MCF 10A (cell line): ENCODE measurements at places on chromosomes 13 and 19.

DNA sequence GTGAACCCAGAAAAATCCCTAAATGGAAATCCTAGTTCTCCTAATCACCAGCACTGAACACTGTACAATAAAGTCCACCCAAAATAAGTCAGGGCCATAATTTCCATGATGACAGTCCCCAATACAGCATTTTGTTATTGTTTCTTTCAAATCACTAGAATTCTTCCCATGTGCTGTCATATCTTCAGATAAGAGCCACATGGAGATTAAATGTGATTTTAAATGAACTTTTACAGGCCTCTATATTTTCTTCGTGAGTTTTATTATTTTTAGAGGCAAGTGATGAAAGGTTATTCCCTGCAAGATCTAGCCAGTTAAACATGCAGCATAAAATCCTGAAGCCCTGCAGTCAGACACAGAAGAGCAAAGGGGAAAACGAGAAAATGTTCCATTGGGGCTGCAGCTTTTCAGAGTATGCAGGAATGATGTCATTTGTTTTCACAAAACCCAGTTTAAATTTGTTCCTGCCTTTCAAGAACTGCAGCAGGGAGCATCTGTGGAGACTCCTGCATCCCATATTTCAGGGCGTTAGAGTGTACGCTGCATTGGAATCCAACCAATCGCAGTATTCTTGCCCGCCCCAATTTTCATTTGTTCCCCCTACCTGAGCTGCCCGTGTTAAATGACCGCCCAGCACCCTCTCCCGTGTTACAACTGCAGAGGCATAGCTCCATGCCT, 167.2 kb upstream of the KLF12 start:
- H3K4me1 ChIP-seq = no peaks in the 10 kb centered on the region
- H3K27ac ChIP-seq = no peak overlapping the region
- no peaks in the 10 kb centered on the region for H3K36me3 ChIP-seq
- no peaks in the 10 kb centered on the region for H3K27me3 ChIP-seq
- no peak overlapping the region for H3K4me3 ChIP-seq

- H3K27ac ChIP-seq = no peak overlapping the region
- DNase-seq = no peak
- H3K27me3 ChIP-seq = no peaks in the 10 kb centered on the region
- no peak overlapping the region for H3K4me3 ChIP-seq
These were observed 16.5 kb downstream of the NFIX start for GRCh38 chr19:13011653-13012389.

GRCh38 chr19:47509170-47509847, 5.6 kb downstream of the NAPA start:
- no peaks in the 10 kb centered on the region for H3K27me3 ChIP-seq
- H3K4me3 ChIP-seq = peak overlapping the region; percentile 64
- H3K36me3 ChIP-seq = peaks cover 11% of the 10 kb centered on the region

DNA sequence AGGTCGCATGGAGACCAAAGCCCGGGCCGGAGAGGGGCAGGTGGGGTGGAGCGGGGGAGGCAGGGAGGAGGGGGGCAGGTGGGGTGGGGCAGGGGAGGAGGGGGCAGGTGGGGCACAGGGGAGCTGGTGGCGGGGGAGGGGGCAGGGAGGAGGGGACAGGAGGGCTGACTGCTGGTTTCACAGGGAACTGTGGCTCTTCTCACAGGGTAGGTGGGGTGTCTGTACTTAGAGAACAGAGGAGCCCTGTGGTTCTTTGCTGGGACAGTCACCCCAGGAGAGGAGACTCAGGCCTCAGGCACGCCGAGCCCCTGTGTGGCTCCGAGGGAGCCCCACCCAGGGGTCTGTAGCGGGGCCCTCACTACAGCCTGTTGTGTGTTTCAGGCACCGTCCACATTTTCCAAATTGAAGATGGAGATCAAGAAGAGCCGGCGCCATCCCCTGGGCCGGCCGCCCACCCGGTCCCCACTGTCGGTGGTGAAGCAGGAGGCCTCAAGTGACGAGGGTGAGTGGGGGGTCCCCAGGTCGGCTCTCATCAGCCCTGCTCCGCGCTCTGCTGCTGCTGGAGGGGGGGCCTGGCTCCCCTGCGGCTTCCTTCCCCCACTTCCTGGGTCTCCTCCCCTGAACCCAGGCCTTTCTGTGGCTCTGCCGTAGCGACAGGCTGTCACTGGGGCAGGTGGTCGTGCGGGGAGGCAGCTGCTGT, 162.7 kb downstream of the KDM4B start:
- DNase-seq = no peak
- H3K4me3 ChIP-seq = no peak overlapping the region
- no peak overlapping the region for H3K27ac ChIP-seq
- H3K36me3 ChIP-seq = peaks cover 26% of the 10 kb centered on the region
- no peaks in the 10 kb centered on the region for H3K27me3 ChIP-seq

GRCh38 chr19:29673451-29674371, 8.4 kb downstream of the PLEKHF1 start:
- no peaks in the 10 kb centered on the region for H3K27me3 ChIP-seq
- no peak overlapping the region for H3K4me3 ChIP-seq
- DNase-seq = no peak
- peaks cover 14% of the 10 kb centered on the region for H3K36me3 ChIP-seq

DNA sequence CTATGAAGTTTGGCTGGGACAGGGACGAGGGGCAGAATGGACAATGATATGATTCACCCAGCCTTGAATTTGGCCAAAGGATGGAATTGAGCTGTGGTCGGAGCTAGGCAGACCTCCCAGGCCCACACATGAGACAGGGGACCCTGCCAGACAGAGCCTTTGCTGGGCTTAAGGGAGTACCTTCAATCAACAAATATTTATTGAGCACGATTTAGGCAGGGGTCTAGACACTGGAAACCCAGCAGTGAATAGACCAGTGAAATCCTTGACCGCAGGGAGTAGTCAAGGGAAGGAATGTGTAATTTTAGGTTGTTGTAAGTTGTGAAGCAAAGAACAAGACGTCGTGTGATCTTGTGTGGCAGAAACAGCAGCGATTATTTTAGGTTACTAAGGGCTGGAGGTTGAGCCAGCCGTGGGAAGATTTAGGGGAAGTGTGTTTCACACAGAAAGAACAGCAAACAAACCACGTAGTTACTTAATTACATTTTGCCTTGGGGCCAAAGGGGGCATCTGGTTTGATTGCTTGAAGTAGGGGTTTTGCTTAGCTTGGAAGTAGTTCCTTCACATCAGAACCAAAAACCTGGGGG, 16.9 kb upstream of the AP1M2 start:
- peaks cover 15% of the 10 kb centered on the region for H3K27me3 ChIP-seq
- H3K4me3 ChIP-seq = peak overlapping the region; percentile 60
- DNase-seq = no peak
- no peaks in the 10 kb centered on the region for H3K36me3 ChIP-seq

GRCh38 chr13:42388326-42388725, 116.4 kb downstream of the AKAP11 start:
- H3K27ac ChIP-seq = no peak overlapping the region
- no peak for DNase-seq
- peaks cover 6% of the 10 kb centered on the region for H3K4me1 ChIP-seq
- no peak overlapping the region for H3K4me3 ChIP-seq
- H3K36me3 ChIP-seq = no peaks in the 10 kb centered on the region

DNA sequence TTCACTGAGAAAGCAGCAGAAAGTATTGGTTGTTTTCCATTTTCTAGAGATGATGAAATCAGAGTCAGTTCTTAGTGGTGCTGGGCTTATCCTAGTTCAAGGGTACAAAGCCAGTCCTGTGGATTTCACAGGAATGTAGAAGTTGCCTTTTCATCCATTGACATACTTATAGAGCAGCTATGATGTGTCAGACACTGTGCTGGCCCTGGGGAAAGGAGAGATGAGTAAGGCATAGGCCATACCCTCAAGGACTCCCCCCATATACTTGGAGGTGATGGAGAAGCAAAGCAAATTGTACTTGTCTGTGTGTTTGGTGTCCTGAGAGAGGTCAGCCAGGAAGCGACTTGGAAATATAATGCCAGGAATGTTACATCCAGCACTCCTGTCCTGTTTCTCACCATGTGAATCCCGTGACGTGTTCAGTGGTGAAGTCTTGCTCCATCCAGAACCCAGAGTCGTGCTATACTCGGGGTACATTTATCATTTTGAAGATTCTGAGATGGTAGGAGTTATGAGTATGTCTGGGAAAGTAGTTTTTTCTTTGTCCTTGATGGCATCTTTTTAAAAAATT, 22.6 kb downstream of the ERCC5 start:
- H3K27me3 ChIP-seq = no peaks in the 10 kb centered on the region
- H3K4me1 ChIP-seq = peaks cover 5% of the 10 kb centered on the region

GRCh38 chr13:21688056-21688455, 17.2 kb downstream of the FGF9 start:
- no peak overlapping the region for H3K4me3 ChIP-seq
- H3K27ac ChIP-seq = no peak overlapping the region
- H3K4me1 ChIP-seq = peaks cover 20% of the 10 kb centered on the region
- no peaks in the 10 kb centered on the region for H3K27me3 ChIP-seq
- no peaks in the 10 kb centered on the region for H3K36me3 ChIP-seq

DNA sequence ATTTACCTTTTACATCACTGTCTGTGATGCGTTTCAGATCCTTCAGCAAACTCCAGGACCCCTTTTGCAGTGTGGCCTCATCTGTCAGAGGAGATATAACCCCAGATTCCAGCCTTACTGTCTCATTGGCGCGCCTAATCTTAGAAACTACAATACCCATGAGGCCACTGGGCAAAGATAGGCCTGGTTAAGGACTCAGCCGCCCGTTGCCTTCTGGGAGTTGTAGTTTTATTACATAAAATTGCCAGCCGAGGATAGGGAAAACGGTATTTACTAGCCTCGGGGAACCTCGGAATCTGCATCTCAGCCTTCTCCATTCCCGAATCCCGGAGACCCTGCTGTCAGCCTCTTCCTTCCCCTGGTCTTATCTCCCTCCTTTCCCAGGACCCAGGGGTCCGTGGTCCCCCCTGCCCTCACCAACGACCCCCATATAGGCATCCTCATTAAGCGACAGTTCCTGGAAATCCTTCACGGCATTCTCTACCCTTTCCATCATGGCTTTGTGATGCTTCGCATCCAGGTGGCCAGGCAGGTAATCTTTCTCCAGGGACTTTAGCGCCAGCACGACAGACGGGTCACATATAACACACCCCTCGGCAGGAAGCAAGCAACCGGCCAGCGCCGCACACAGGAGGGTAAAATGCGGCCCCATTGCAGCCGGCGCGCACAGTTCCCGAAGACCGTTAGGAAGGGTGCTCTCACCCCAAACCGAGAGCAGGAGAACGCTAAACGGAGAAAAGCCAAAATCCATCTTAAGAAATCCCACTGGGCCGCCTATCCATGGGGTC, 1.3 kb downstream of the IZUMO1 start:
- no peak overlapping the region for H3K4me3 ChIP-seq
- no peak overlapping the region for H3K27ac ChIP-seq
- peaks cover 10% of the 10 kb centered on the region for H3K36me3 ChIP-seq
- no peaks in the 10 kb centered on the region for H3K27me3 ChIP-seq

DNA sequence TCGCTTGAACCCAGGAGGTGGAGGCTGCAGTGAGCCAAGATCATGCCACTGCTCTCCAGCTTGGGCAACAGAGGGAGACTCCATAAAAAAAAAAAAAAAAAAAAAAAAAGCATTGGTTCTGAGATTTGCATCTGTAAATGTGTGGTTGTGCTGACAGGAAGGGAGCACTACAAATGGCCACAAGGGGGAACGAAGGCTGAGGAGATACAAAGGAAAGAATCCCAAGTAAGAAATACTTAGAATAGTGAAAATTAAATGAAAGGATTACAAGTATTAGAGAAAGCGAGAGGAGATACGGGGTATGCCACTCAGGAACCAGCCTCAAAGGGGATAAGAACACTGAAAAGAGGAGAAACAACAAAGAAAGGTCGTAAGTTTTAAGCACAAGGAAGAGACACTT, 284.9 kb downstream of the KLF12 start:
- peaks cover 6% of the 10 kb centered on the region for H3K36me3 ChIP-seq
- DNase-seq = peak; percentile 34
- peak overlapping the region; percentile 16 for H3K27ac ChIP-seq

- no peaks in the 10 kb centered on the region for H3K4me1 ChIP-seq
- no peak overlapping the region for H3K4me3 ChIP-seq
- H3K27ac ChIP-seq = no peak overlapping the region
- no peaks in the 10 kb centered on the region for H3K27me3 ChIP-seq
- no peak for DNase-seq
These were observed 152.7 kb downstream of the ZNF737 start for GRCh38 chr19:20412846-20413245.

DNA sequence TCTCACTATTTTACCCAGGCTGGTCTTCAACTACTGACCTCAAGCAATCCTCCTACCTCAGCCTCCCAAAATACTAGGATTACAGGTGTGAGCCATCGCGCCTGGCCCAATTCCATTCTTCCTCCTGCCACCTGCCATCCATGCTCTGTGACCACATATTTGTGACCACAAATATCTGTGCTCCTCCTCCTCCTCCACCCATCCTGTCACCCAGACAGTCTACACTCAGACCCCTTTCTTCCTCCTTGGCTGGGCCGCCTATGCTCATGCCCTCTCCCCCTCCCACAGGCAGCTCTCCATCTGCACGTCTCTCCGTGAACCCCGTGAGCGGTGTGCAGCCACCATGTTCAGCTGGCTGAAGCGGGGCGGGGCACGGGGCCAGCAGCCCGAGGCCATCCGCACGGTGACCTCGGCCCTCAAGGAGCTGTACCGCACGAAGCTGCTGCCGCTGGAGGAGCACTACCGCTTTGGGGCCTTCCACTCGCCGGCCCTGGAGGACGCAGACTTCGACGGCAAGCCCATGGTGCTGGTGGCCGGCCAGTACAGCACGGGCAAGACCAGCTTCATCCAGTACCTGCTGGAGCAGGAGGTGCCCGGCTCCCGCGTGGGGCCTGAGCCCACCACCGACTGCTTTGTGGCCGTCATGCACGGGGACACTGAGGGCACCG, 3.2 kb downstream of the EHD2 start:
- H3K4me3 ChIP-seq = peak overlapping the region; percentile 5
- H3K27me3 ChIP-seq = no peaks in the 10 kb centered on the region
- peaks cover 48% of the 10 kb centered on the region for H3K4me1 ChIP-seq
- H3K27ac ChIP-seq = no peak overlapping the region
- H3K36me3 ChIP-seq = peaks cover 66% of the 10 kb centered on the region

DNA sequence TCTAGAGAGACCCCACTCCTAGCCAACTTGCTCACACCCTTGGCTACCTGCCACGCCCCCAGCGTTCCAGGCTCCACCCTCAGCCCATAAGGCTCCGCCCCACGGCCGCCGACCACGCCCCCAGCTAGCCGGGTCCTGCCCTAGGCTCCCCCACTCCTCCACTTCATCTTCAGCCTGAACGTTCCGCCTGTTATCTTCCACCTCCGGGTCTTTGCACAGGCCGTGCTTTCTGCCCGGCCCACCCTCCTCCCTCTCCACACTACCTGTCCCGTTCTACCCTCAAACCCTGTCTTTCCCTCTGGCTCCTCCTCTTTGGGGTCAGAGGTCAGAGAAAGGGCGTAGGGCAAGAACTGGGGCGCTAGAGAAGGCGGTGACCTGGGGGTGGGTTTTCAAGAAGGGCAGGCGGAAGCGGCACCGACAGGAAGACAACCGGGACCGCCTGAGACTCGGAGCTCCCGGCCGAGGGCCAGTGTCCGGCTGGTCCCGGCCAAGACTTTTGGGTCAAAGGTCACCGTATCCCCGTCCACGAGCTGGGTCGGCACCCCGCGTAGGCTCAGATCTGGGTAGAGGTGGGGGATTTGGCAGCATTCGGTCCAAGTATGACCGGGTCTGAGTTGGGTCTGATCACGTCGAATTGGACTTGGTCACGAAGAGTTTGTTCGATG, 2.2 kb downstream of the PDE4C start:
- no peaks in the 10 kb centered on the region for H3K36me3 ChIP-seq
- DNase-seq = peak; percentile 32
- H3K27ac ChIP-seq = peak overlapping the region; percentile 17
